ENCODE measurements at places on chromosomes 11 and 22.

DNA sequence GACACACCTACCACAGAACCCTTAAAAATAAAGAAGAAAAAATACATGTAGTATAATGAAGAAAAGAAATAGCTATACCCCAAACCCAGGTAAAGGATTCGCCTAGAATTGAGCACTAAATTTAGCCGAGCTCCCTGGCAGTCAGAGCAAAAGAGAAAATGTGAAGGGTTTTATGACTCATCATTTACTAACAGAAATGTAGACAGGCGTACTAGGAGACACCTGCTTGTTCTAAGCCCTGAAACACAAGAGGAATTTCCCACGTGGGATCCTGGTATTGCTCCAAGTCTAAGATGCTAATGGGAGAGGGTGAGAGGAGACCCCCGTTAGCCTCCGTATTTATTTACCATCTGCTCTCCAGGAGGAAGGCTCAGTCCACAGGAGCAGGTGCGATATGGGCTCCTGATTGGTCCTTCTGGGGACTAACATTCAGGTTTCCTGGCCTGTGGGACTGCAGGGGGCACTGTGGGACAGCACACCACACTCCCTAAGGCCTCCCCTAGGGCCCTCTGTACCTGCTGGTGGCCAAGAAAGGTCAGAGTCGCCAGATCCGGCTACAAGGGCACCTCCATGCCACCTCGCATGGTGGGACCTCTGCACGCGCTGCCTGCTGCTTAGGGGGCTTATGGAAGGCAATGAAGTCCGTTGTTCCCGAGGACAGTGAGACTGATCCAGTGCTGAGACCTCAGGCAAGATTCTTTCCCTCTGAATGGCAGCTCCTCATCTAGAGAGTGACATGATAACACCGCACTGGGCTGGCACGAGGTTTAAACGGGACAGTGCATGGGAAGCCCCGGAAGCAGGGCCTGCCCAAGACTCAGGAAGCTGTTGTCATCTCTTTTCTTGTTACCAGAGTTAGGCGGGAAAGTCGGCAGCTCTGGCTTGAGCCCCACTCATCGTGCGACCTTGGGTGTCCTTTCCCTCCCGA lies 25.8 kb downstream of the KCNC1 start:
- peak; percentile 24 for DNase-seq

DNA sequence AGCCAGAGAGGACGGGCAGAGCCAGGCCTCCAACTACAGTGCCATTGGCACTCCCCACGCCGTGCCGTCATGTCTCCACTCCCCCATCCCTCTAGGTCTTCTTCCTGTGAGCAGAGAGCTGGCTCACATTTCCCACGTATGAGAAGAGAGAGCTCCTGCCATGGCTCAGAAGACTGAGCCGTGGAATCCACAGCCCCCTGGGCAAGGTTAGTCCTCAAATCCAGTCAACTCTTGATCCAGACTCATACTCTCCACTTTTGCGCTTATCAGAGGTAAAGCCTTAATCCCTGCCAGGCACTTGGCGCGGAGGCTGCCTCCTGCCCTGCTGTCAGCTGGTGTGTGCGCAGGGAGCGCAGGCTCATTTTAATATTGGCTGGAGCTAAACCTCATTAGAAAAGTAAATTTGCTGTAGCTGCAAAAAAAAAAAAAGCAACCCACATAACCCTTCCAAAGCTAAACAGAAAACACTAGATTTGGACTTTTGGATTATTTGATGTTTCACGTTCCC lies 4.7 kb downstream of the B3GAT1 start:
- no peak for DNase-seq

DNA sequence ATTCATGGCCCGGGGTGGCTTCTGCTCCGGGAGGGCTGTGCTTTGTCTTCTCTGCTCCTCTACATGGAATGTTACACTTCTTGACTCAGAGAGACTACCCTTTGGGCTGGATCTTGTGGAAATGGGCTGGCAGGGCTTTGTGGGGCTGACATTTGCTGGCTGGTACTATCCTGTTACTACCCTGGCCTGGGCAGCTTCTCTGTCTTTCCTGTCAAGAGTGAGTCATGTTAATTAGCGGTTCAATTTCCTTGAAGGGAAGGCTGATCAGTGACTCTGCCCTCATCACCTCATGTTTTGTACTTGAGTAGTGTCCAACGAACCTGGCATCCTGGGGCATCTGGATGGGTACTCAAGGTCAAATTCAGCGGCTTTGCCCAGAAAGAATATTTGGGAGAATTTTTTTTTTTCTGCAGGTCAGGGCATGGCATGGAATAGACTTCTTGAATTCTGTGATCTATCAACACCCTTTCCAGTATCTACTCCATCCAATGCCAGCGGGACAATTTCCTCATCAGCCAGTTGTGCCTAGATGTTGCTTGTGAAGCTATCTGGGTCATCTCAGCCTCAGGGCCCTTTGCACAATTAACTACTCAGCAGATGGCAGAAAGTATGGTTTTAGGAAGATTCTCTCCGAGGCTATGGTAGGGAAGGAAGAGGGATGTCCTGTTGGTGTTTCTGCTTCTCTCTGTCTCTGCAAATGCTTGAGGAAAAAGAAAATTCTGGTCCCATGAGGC lies 140.5 kb upstream of the PLET1 start:
- DNase-seq = no peak

- DNase-seq = no peak
Measured at GRCh38 chr22:40593460-40594273, 42.9 kb downstream of the MRTFA start.

DNA sequence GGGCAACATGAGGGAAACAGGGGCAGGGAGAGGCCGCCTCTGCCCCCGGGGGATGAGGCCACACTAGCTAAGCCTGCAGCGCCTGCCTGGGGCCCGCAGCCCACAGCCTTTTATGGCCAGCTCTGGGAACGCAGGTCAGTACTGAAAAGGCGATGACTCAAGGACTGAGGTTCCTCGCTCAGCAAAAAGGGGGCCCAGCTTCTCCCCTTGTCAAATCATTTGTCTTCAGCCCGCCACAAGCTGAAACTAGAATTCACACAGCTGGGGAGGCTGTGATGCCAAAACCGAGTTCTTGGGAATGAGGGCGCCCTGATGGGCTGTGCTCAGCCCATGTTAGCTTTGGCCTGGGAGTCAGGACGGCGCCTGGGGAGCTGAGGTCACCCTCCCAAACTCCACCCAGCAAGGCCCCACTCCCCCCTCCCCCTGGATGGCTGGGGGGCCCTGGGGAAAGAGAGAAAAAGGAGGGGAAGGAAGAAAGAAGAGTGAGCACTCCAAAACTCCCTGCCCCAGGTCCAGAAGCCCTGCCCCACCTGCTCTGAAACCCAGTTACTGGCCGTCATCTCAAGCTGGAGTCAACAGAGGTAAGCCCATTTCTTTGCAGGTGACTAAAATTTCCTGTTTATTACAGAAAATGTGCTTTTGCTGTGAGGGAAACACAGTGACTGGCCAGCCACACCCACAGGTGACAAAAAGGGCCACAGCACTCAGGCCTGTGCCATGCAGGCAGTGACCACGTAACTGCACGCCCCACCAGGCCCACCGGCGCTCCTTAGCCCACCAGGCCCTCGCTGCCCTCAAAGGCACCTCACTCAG lies 13.7 kb downstream of the EHD1 start:
- no peak for DNase-seq

DNA sequence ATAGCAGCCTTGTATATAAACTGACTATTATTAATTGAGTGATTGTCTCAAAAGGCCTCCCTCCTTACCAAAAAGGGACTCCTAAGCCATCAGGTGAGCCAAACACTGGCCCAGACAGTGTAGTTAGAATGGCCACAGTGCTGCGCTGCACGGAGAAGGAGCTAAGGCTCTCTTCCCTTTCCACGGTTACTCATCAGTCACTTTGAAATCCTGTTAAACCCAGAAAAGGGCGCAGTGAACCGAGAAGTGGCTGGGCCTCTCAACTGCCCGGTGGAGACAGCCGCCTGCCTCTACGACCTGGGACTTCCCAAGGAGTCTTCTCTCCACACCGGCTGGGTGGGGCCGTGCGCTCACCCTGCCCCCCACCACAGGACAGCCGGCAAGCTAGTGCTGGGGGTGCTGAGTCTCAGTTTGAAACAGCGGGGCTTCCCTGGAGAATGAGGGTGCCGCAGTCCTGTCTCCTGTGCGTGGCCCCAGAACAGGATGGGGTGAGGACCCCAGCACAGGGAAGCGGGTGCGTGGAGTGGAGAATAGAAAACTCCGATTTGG lies 1.3 kb downstream of the MYH9 start:
- DNase-seq = no peak

DNA sequence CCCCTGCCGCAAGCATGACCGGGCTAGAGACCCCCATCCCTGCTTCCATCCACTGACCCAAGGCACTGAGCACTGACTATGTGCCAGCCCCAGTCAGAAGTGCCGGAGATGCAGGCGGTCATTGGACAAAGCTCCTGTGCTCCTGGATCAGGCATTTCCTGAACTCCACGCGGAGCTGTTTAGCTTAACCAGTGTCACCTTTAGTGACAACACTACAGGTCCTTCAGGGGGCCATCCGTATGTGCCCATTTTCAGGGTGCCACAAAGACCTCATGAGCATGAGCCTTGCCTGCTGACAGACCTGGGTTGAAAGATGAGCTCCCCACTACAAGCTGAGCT lies 63.0 kb upstream of the FGF3 start:
- DNase-seq = no peak

DNA sequence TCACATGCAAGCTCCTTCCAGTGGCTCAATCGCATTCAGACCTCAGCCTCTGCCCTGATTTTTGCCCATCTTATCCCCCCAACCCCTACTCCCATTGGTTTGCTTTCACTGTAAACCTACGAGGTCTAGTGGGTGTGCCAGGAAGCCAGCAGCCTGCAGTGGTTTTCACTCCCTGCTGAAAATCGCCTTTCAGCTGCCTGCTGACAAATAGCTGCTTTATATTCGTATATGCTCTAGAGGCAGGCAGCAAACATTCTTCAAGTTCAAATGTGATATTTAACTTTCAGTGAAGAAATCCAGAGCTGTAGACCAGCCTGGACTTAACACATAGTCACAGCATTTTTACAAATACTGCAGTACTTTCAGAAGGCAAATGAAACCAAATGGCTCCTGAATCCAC lies 92.8 kb upstream of the APOA1 start:
- no peak for DNase-seq

DNA sequence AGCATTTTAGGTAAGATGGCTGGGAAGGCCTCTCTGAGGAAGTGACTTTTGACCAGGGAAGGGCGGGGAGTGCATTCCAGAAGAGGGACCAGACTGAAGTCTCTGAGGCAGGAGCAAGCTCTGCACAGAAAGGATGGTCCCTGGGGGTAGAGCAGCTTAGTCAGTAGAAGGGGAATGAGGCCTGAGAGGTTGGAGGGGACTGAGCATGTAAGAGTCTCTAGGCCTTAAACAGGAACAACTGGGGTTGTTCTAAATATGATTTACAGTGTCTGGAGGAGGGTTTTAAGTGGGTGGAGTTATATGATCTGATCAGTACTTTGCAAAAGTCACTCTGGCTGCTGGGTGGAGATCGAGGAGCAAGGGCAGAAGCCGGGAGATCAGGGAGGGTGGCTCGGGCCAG lies 31.7 kb upstream of the TEF start:
- DNase-seq = no peak

- DNase-seq = no peak
Measured at GRCh38 chr22:49349841-49350381, 477.8 kb downstream of the BRD1 start.

GRCh38 chr22:24128631-24129262 lies 52.5 kb upstream of the SUSD2 start:
- DNase-seq = peak; percentile 62

- no peak for DNase-seq
Measured at GRCh38 chr11:32511926-32512325, 71.7 kb upstream of the EIF3M start.

- no peak for DNase-seq
Measured at GRCh38 chr11:43923406-43924111, 18.9 kb upstream of the C11orf96 start.

GRCh38 chr11:61820174-61820573 lies 3.4 kb upstream of the FADS1 start:
- no peak for DNase-seq

DNA sequence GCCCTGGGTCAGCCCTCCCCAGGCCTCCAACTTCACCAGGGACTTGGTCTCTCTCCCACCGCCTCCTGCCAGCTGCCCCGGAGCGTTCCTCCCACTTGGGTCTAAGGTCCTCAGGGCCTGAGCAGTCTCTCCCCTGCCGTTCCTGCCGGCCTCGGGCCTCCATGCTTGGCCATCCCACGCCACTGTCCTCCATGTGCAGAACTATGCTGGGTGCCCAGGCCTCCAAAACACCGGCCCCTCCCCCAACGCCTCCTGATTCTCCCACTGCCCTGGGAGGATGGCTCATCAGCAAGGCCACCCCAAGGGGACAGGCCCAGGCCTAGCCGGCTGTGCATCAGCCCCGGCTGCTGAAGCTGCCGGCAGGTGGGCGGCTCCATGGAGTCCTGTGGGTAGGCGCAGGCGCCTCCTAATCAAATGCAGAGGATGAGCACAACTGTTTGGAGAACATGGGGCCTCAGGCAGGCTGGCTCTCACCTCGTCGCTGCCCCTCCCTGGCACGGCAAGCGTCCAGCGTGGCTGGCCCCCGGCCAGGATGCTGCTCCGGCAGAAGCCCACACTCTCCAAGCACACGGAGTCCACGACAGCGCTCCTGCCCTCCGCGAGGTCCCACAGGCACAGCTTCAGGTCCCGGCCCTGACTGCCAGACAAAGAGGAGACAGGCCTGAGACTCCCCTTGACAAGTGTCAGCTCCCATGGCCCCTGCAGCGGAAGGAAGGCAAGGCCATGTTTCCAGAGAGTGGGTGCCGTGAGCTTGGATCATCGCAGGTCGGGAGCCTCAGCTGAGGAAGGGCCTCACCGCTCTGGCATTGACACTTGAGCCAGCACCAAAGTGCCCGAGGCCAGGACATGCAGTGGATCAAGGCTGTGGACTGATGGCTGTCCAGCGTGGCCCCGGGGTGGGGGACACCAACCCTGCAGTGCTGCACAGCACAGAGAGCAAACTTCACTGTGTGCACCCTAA lies 42.6 kb downstream of the GNB1L start:
- DNase-seq = no peak

GRCh38 chr11:78161962-78162371 lies 22.5 kb upstream of the ALG8 start:
- no peak for DNase-seq

GRCh38 chr22:32317524-32317923 lies 40.1 kb upstream of the RFPL3 start:
- no peak for DNase-seq

DNA sequence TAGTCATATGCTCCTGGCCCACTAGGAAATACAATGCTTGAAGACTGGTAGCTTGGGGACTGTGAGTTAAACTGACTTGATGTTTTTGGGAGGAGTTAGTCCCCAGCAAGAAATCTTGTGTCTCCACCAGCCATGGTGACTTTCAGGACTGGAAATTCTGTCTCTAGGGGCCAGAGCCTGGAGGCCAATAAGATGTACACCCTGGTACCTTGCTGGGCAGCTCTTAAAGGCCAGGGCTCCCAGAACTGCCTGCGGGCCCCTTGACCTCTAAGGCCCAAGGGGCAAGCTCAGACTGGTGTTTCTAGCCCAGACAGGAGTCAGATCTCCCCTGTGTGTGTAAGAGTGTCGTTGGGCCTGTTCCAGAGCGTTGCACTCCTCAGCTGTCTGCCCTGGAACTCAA lies 128.7 kb upstream of the C11orf58 start:
- DNase-seq = no peak
